GM04503 (cell line): ENCODE measurements at places on chromosomes 16 and 17.

DNA sequence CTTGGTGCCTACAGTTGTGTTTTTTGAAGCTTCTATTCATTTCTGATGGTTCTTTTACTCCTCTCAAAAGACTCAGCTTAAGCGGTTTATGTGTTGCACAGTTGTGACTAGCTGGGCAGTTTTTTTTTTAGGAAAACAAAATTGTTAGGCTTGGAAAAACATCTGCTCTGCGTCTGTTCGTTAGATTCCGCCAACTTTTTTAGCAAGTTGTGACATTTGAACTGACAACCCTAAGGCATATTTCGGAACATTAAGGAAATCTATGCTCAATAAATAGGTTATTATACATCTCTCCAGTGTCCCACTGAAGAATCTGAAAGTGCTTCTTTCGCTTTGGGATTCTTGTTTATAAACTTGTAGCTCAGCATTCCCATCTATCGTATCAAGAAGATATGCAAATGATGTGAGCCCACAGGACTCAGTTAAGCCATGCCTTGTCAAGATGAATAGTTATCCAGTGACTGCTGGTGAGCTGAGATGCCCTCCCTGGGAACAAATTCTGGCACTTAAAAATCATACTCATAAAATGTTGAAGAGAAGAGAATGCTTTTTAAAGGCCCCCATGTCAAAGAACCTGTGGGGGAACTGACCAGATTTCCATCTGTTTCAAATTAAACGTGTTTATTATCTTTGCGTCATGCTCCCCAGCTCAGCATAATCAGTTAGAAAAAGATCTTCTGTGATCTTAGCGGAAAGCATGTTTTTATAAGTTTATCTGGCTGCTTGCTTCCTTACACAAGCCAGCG is 109.0 kb upstream of the FAM20A start:
- peak; percentile 59 for DNase-seq

DNA sequence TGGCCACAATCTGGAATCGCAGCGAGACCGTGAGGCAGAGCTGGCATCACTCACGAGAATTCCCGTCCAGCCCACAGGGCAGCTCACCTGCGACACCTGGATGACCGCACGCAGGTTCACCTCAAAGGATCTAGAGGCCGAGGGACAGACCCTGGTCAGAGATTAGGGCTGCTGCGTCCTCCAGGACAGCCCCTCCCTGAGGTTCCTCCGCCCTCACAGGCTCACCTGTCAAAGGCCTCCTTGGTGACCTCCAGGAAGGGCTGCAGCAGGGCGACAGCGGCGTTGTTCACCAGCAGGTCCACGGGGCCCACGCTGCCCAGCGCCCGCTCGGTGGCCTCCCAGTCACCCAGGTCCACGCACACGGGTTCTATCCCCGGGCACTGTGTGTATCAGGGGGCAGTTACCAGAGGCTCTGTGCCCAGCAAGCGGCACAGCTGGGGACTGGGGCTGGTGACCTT is 834 bp downstream of the DCXR start:
- DNase-seq = no peak

- no peak for DNase-seq
These were observed 16.2 kb downstream of the CHST4 start for GRCh38 chr16:71542377-71542776.

DNA sequence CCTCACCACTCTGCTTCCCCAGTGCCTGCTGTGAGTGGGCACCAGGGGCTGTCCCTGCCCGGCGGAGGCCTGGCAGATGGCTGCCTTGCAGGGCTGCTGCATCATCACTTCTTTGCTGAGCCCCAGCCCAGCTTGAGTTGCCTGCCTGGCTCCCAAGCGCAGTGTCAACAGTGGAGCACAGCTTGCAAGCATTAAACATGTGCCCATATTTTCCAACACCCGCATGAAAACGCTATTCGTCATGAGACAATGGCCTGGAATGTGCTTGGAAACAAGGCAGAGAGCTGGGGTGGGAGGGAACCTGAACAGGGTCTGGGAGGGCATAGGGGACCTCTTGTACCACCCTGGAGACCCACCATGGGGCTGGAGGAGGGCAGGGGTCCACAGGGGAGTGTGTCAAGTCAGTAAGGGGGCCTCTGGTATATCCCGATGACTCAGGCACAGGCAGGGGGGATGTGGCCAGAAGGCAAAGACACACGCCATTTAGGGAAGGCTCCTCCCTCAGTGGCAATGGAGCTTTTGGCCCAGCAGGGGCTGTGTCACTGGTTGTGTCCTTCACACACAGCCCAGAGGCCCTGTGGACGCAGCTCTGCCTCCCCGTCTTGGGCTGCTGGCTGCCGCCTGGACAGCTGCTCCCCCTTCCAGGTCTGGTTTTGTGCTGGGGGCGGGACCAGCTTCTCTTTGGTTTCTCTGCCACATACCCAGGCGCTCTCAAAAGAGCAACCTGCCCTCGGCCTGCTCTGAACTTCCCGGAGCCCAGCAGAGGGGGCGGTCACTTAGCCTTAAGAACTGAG is 17.4 kb upstream of the MTSS2 start:
- peak; percentile 94 for DNase-seq

GRCh38 chr17:70624211-70624610 is 454.9 kb downstream of the KCNJ2 start:
- no peak for DNase-seq

DNA sequence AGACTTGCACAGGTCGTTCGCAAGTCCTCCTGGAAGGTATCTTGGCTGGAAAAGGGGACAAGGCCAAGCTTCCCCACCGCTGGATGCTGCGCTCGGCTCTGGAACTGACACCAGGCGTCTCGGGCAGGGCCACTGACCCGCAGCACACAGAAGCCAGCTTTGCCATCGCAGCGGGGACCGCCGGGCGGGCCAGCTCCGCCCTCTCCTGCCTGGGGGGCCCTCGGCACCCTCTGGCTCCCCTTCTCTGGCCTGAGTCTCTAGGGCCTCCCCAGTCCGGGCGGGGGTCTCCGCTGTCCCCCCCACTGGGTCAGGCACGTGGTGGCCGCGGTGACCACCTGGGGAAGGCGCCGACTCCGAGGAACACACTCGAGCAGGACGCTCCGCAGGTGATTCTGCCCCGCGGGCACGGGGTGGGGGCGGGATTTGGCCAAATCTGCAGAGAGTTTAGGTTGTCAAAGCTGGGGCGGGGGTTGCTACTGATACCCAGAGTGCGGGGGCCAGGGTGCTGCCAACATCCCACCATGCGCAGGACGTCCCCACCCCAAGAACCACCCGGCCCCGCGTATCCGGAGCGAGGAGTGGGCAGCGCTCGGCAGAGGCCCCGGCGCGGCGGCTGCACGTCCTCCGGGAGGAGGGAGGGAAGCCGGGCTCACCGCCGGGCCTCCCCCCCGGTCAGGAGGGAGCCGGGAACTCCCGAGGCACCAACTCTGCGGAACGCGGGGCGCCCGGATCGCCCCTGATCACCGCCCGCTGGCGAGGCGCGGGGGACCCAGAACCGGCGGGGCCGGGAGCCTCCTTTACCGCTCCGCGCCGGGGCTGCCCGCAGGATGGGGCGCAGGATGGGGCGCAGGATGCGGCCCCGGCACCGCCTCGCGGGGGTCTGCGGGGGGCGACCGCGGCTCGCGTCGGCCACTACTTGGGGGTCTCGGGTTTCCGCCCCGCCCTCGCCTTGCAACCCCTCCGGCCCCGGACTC is 744 bp upstream of the METRNL start:
- no peak for DNase-seq

- no peak for DNase-seq
These were observed 33.8 kb downstream of the CBFA2T3 start for GRCh38 chr16:88943131-88943664.

- DNase-seq = no peak
These were observed 40.6 kb downstream of the MPRIP start for GRCh38 chr17:17082878-17083277.

DNA sequence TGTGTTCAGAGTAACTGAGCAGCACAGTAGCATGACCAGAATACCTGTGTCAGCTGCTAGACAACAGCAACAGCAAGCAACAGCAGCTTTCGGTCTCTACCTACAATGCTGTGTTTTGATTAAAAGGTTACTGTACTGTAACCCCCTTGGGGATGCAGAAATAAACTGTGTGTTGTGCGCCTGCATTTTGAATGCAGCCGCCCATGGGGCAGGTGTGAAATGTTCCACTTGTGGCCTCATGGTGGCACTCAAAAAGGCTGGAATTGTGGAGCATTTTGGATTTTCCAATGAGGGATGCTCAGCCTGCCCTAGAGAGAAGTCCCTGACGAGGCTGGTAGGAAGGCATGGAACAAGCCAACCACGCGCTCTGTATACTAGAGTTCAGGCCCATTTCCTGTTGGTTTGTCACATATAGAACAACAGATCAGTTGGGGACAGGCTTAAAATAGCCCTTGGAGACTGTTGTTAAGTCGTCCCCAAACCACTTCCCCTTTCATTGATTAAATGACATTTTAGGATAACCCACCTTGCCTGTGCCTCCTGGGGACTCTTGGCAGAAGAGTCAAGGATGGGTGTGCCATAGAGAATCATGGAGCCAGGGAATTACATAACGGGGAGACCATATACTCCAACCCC is 27.1 kb downstream of the SCPEP1 start:
- no peak for DNase-seq

DNA sequence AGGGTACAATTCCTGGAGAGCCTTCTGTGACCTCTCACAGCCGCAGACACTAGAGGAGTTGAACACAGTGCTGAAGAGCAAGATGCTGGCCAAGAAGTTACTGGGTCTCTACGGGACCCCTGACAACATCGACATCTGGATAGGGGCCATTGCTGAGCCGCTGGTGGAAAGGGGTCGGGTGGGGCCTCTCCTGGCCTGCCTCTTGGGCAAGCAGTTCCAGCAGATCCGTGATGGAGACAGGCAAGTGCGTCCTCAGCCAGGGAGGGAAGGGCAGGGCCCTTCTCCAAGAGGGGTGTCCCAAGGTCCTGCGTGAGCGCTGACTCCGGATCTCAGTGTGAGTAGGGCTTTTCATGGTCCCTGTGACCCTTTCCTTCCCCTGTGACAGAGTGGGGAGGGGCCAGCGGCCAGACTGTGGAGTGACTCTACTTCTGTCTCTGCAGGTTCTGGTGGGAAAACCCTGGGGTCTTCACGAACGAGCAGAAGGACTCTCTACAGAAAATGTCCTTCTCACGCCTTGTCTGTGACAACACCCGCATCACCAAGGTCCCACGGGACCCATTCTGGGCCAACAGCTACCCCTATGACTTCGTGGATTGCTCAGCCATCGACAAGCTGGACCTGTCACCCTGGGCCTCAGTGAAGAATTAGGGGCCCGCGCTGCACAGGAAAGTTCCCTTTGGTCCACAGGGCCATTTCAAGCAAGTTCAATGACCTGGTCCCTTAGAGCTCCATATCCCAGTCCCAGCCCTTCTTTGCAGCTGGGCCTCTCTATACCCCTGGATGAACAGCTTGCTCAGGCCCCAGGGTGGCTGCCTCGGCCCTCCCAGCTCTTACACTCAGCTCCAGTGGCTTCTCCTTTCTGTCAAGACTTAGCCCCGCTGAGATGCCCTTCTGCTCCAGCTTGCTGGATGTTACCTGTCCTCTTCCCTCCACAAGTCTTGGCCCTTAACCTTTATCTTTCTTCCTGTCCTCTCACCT is 13.1 kb downstream of the MPO start:
- DNase-seq = no peak

GRCh38 chr17:14355556-14355955 is 54.7 kb downstream of the HS3ST3B1 start:
- DNase-seq = no peak

DNA sequence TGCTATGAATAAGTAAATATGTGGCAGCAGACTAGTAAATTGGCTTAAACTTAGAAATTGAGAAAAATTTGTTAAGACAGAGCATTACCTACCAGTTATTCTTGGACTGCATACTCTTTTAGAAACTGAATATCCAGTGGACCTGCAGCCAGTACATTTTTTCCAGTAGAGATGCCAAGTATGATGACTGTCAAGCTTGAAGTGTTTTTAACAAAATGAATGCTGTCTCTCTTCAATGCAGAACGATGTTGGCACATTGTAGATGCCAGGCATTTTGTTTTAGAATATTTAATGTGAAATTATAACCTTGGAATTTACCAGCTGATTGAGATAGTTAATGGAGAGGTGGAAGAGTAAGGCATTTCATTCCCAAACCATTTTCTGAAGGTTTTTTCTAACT is 52.5 kb downstream of the NFAT5 start:
- DNase-seq = no peak

DNA sequence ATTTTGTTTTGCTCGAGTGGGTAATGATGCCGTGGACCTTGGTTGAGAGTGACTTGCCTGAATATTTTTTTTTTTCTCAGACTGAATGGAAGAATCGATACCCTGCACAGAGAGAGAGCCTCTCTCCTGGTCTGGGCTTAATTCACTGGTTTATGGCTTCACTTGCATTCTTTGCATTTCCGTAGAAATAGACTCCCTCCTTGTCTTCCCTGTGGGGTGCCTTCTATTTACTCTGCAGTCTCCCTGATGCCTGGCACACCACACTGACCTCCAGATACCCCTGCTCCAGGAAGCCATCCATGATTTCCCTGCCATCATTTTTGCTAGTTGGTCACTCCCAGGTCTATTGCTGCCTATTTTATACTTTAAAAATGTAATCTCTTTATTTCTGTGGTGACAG is 238.0 kb downstream of the SNX29 start:
- DNase-seq = no peak

- no peak for DNase-seq
These were observed 26.4 kb upstream of the BEAN1 start for GRCh38 chr16:66400503-66401380.

GRCh38 chr17:9036336-9036735 is 15.0 kb downstream of the NTN1 start:
- no peak for DNase-seq

DNA sequence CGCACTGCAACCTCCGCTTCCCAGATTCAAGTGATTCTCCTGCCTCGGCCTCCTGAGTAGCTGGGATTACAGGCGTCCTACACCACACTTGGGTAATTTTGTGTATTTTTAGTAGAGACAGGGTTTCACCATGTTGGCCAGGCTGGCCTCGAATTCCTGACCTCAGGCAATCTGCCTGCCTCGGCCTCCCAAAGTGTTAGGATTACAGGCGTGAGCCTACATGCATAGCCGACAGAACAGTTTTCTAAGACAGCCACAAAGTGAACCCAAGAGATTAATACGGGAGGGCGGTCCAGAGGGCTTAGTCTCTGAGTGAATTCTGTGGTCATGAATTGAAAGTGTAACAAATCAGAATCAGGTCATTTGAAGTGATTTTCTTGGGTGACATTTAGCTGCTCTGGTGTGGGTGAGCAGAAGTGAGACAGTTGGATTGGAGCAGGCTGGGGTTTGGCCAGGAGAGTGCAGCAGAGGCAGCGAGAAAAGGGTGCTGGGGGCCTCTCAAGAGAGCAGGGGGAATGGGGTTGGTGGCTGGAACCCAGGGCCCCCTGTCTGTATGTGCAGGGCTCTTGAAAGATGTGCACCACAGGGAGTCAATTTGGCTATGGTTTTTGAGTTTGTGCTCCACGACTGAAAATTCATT is 231.4 kb upstream of the WSCD1 start:
- no peak for DNase-seq
